ENCODE measurements at places on chromosomes 5 and 9.

DNA sequence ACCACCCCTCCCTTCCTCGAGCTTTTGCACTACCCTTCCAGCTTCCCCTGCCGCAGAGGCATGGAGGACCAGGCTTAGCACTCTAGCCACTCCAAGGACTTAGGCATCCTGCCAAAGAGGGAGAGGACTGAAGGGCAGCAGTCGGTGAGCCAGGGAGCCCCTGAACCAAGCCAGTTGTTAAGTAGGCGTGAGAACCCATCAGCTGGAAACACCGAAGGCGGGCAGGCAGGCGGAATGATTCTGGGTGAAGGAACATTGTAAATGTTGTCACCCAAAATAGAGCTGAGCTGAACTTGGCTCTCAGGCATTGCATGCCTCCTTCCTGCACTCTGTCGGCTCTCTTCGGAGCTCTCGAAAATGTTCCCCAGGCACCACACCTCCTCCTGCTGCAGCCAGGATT lies 42.8 kb downstream of the NRG2 start:
- no peak for DNase-seq

DNA sequence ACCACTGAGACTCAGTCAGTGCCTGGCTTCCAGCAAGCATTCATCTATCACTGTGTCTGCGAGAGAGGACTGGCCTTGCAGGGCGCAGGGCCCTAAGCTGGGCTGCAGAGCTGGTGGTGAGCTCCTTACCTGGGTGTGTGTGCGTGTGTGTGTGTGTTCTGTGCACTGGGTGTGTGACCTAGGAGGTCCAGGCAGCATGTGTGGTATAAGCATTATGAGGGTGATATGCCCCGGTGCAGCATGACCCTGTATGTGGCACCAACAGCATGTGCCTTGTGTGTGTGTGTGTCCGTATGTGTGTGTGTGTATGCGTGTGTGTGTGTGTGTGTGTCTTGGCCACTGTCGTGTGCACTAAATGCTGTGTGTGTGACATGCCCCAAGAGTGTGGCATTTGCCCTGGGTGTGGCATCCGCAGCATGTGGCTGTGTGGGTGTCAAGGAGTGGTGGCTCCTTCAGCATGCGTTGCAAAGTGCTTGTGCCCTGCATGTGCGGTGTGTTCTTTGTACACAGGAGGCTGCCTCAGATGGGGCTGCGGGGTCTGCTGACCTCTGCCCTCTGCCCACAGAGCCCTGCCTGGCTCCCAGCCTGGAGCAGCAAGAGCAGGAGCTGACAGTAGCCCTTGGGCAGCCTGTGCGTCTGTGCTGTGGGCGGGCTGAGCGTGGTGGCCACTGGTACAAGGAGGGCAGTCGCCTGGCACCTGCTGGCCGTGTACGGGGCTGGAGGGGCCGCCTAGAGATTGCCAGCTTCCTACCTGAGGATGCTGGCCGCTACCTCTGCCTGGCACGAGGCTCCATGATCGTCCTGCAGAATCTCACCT lies 3.3 kb downstream of the FGFR4 start:
- DNase-seq: no peak

DNA sequence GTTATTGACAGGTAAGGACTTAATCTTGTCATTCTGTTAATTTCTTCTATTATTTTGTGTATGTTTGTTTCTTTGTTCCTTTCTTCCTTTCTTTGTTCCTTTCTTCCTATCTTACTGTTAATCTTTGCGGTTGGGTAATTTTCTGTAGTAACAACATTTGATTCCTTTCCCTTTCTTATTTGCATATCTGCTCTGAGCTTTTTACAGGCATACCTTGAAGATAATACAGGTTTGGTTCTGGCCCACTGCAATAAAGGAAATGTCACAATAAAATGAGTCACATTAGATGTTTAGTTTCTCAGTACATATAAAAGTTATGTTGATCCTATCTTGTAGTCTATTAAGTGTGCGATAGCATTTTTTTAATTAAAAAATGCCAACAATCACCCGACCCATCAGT lies 440.7 kb downstream of the NFIB start:
- no peak for DNase-seq

DNA sequence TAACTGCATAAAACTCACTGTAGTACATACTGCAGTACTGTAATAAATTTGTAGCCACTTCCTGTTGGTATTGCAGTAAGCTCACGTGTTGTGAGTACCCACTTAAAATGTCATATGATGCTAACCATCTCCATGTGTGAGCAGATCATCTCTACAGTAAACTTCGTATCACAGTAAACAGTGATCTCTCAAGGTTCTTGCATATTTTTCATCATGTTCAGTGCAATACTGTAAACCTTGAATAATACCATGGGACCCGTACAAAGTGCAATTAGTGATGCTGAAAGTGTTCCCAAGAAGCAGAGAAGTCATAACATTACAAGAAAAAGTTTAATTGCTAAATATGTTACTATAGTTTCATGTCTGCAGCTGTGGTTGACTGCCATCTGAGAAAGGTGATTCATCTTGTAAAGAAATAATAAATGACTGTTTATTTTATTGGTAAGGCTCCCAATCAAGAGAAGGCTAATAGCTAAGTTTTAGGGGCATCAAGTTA lies 253.8 kb upstream of the POU5F2 start:
- no peak for DNase-seq
